Globus pallidus (tissue), 1 donor: ENCODE measurements at places on chromosomes 4 and X.

GRCh38 chr4:105092356-105092755 is 54.3 kb upstream of the TET2 start:
- no peak for DNase-seq

DNA sequence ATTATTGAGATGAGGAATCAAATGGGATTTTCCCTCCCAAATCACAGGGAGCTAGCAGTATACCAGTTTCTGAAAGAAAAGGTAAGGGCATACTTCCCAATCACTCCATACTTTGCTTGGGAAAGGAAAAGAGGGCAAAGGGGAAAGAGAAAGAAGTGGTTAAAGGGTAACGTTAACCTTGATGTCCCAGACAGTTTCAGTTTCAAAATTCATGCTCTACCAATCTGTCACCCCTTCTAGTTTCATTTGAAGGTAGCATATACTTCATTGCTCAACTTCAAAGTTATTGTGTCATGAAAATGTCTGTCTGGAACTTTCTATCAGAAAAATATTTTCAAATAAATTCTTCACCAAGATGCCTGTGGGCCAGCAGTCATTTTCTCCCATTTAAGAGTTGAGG is 16.0 kb downstream of the TNMD start:
- no peak for DNase-seq

- DNase-seq = no peak
These were observed 51.6 kb downstream of the CT47B1 start for GRCh38 chrX:120824021-120824420.

- DNase-seq = no peak
These were observed 30.3 kb downstream of the CCNG2 start for GRCh38 chr4:77187322-77187721.

GRCh38 chr4:89438102-89438831 is 130.7 kb upstream of the GPRIN3 start:
- peak; percentile 20 for DNase-seq

GRCh38 chr4:91058345-91058744 is 931.2 kb downstream of the CCSER1 start:
- DNase-seq = no peak

DNA sequence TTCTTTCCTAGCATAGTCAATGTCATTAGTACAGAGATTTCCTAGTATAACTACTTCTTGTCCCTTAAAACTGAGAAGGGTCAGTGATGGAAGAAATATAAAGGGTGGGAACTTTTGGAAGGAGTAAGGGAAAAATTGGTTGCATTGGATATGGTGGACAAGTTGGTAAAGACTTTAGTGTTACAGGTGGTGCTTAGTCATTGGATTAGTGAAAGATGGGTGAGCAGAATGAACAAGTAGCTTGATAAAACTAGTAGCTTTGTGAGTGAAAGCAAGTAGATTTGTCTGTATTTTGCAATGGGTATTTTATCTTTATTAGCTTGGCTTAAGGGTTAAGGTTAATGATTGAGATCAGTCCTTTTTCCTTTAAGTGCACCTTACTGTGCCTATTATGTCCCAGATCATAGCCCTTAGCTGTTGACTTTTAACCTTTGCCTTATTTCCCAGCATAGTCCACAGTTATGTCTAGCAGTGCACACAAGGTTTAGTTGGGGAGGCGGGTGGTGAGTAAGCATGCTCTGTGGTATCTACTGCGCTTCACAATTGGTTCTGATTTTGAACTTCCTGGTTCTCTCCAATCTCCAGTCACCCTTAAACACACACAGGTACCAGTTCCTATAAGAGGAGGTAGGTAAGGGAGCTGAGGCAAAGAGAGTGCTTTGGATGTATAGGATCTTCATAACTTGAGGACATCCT is 9.5 kb downstream of the WDR44 start:
- no peak for DNase-seq

- DNase-seq = no peak
These were observed 49.5 kb downstream of the SLIT2 start for GRCh38 chr4:20301161-20301560.

DNA sequence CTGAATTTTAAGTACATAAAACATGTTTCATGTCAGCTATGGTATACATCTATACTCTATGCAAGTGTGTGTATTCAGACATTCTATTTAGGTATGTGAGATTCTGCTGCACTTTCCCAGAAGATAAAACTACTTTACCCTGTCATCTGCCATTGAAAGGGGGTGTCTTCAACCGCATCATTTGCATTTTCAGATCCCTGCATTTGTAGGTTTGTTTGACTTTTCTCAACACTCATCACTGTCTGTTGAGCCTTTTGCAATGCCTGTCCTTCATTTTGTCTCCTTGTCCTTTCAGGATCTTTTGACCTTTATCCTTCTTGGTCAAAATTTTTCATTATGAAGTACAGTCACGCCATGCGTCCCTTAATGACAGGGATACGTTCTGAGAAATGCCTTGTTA is 103.5 kb downstream of the TMA16 start:
- no peak for DNase-seq

DNA sequence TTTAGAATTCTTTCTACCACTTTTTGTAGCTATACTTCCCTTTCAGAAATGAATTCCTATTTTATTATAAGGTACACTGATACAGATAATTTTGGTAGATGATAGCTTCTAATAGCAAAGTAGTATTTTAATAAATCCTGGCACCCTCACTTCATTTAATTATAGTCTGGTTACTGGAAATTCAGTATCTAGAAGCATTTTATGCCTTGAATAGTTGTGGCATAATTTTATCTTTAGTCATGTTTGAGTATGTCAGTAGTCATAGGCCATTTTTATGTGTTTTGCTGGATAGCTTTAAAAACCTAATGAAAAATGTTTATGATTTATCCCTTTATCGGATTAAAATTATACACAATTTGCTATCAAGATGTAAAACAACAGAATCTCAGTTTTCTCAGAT is 92.3 kb downstream of the DIAPH2 start:
- no peak for DNase-seq

DNA sequence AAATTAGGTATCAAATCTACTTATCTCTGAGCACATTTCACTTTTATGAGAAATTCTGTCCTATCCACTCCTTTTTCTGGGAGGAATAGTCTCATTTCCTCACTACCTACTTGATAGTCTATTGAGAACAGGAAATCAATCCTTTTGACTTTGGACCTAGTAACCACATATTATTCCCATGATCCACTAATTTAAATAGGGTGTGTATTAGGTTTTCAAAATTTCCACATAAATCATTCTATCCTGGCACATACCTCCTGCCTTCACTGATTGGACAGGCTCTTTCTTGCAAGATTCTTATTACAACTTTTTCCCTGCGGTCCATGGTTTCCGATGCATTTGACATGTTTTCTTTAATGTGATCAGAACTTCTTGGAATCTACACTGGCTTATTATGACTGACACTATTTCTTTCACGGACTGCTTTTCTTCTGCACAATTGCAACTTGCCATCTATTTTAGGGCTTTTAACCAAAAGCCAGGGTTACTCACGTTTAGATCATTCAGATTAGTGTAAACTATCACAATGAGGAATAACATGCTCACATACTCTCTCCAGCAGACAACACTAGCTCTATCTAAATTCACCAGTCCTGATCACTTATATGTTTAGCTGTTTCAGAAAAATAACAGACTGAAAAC is 419.9 kb upstream of the SLIT2 start:
- DNase-seq = no peak

DNA sequence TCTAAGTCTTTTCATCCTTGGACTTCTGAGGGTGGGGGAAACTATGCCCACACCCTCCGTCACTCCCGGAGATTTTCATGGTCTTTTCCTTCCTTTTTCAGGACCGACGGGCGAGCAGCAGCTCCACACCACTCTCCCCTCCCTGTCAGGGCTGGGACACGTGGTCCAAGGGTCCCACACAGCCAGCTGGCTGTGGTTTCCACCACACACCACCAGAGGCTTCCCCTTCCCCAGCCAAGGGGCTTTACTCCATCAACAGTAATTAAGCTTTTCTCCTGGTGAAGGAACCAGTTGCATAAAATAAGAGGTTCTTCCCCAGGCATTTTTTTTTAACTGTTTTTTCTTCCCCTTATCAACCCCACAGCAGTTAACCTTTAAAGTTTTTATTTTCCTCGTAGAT is 453.9 kb downstream of the GPAT3 start:
- no peak for DNase-seq

- DNase-seq = no peak
These were observed 683.6 kb upstream of the CPEB2 start for GRCh38 chr4:14318671-14319070.

- DNase-seq = no peak
These were observed 235.0 kb downstream of the PALLD start for GRCh38 chr4:168731706-168732414.

DNA sequence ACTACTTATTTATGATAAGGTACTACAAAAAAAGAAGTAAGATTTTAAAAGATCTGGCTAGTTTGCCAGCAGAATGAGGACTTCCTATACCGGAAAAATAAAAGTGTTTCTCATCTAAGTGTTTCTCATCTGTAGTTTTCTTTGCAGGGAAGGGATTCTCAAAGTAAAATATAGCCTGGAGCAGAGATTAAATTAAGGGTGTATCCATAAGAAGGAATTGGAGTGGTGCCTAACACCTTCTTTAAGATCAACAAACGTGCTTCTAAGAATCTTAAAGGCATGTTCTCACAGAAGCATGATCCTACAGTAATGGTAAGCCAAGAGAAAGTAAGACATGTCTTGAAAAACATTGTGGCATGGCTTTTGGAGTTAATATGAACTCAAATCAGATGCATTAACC is 528.2 kb downstream of the GBA3 start:
- no peak for DNase-seq

GRCh38 chr4:53559021-53559620 is 32.2 kb downstream of the LNX1 start:
- DNase-seq = no peak

DNA sequence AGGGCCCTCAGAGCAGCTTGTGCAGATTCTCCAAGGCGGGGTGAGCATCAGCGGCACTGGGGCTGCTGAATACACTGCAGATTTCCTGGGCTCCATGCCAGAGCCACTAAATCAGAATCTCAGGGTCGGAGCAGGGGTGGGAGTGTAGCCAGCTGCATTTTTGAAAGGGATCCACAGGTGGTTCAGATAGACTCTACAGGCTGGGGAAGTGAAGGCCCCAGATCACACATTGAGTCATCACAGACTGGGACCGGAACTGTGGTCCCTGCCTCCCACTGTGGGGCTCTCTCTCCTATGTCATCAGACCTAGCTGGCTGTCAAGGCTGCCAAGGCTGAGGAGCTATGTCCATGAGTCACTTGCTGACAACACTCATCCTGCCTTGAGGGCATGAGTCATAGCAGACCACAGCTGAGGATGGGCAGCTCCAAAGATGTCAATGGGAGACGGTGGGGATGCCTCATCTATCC is 162.3 kb upstream of the MAMLD1 start:
- DNase-seq = no peak

DNA sequence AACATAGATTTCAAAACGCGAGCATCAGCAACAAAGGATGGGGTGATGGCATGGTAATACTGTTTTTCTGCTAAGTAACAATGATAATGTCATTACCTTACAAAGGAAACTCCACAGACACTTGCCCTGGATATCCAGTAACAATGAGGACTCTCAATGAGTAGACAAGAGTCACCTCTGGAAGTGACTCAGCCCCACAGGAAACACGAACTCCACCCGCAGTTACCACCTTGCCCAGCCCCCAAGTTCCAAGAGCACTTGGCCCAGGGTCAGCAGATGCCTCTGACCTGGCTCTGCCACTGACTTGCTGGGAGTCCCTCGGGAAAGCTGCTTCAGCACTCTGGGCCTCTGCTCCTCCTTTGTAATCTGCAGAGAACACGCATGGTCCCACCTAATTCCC is 110.3 kb upstream of the MAP3K15 start:
- no peak for DNase-seq

DNA sequence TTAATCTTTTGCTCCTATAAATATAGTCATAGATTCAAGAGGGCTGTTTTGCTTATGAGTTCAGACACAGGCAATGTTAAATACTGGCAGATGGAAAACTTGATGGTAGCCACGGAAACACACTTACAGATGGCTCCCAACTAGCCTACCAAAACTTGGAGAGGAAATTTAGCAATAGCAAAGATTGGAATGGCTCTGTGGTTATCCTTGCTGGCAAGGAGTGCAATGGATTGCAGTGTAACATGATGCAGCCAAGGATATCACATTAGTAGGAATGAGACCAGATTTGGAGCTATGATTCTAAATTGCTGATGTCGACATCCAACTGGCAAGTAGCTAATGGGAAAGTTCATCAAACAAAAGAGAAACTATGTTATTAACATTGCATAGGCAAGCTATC is 791.0 kb upstream of the DIAPH2 start:
- DNase-seq = no peak

- DNase-seq = no peak
These were observed 11.5 kb upstream of the AP1S2 start for GRCh38 chrX:15866147-15866546.

DNA sequence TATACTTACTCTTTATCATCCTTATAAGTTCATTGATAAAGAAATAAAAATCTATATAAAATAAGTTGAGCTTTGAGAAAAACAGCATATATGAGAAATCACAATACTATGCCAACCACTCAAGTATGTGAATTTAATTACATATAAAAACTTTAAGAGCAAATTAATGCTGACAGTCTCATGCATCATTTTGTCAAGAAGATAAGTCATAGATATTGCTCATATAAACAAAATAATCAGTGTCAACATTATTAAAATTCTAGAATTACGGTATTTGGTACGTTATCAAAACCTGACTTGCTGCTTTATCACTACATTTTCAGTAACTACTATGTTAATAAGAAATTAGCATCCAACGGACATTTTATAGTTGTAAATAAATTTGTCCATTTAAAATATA is 111.2 kb downstream of the FBXO8 start:
- DNase-seq = no peak

- no peak for DNase-seq
These were observed 401 bp downstream of the SOWAHD start for GRCh38 chrX:119758731-119759247.

DNA sequence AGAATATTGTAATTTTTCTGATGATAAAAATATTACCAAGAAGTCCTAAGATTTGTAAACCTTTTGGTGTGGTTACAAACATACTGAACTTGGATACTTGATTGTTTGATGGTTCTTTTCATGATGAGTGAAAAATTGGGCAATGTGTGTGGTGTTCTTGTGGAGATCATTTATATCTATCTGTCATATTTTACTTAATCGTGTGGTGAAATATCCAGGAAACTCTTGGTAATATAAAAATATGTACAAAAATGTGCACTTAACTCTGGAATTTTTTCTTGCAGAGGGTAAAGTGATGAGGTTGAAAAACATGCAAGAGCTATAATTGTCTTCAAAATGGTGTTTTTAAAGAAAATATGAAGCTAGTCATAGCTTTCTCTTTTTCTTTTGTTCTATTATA is 2.8 kb downstream of the DCUN1D4 start:
- DNase-seq = no peak

DNA sequence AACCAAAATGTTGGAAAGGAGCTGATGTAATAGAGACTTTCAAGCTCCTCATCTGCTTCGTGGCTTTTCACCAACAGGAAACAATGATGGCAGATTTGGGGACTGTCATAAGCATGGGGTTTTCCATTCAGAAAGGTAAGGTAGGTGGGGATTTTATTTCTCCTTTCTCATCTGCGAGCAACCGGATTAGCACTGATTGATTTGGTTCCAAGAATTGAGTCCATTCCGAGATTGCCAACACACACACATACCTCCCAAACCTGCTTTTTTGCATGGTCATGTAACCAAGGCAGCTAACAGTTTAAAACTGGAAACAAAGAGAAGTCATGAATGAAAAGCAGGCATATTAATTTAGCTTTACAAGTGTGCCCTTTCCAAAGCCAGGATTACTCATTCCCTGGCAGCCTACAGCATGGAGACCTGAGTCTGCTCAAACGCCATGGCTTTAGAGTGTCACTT is 63.0 kb upstream of the LNX1 start:
- DNase-seq = no peak

- no peak for DNase-seq
These were observed 46.5 kb downstream of the IDS start for GRCh38 chrX:149458586-149458985.
